ENCODE measurements at places on chromosomes 11 and 22.

GRCh38 chr22:38454353-38455075 lies 485 bp downstream of the KCNJ4 start:
- no peak for DNase-seq

- no peak for DNase-seq
Observed at GRCh38 chr11:3202759-3203158, 15.9 kb downstream of the MRGPRG start.

GRCh38 chr22:47172771-47173534 lies 410.5 kb downstream of the TBC1D22A start:
- no peak for DNase-seq

GRCh38 chr11:111402411-111402810 lies 23.3 kb upstream of the POU2AF1 start:
- no peak for DNase-seq

GRCh38 chr11:125951731-125952130 lies 5.9 kb downstream of the VSIG10L2 start:
- peak; percentile 49 for DNase-seq

DNA sequence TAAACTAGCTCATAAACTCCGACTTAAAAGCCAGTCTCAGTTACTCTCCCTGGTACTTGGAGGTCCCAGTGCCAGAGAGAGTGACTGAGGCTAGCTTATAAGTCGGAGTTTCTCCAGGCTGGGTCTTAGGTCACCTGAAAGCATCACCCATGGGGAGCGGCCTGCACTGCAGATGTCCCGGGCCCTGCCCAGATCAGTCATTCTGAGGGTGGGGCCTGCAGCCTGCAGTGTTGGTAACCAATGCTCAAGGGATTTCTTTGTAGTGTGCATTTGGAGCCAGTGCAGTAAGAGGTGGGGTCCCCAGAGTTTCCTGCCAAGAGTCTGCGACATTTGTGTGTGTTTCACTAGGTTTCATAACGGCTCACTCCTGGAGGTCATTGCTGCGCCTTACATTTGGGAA lies 14.8 kb downstream of the TAB1 start:
- DNase-seq = no peak

DNA sequence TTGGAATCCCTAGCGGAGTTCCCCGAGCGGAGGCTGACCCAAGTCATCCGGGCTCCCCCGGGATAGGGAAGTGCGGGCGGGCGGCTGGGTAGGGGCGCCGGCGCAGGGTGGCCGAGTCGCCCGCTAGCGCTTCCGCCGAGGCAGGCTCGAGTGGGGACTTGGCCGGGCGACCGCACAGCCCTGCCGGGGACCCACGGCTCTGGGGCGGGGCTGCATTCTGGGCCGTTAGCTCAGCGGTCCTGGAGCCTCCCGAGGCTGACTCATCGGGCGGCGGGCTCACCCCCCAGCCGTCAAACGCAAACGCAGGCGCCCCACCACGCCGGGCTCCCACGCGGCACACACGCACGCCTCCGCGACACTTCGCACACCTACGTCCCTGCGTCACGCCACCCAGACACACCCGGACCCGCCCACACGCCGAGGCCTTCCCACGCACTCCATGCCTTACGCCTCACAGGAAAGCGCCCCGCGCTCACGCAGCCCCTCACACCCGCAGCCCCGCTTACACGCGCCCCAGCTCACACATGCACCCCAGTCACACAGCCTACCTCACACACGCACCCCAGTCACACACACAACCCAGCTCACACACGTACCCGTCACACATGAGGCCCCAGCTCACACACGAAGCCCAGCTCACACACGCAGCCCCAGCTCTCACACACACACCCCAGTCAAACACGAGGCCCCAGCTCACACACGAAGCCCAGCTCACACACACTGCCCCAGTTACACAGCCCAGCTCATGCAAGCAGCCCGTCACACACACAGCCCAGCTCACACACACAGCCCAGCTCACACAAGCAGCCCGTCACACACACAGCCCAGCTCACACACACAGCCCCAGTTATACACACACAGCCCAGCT lies 1.2 kb downstream of the PHLDB1 start:
- peak; percentile 79 for DNase-seq

DNA sequence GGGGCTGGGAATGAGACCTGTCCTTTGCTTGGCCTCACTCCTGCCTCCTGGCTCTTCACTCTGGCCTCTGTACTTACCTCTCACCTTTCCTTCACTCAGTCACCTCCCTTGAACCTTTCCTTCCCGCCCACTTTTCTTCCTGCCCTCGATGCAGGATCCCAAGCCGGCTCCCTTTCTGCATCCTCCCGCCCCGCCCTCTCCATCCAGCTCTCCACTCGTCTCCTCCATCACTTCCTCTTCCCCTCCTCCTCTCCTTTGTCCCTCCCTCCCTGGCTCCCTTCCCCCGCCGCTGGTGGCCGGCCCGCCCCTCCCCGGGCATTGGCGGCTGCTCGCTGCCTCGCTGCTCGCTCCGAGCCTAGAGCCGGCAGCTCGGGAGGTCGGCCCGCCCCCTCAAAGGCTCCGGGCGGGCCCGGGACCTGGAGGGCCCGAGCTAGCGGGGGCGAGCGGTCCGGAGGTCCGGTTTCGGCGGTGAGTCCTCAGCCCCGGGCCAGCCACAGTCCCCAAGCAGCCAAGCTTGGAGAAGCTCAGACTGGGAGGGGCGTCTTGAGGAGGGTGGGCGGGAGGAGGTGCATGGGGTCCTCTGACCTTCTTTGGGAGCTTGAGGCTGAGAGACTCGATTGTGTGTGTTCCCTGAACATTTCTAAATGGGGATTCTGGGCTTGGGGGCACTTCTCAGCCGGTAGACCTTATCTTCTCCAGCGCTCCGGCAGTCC lies 13.8 kb downstream of the PHLDB1 start:
- peak; percentile 96 for DNase-seq

GRCh38 chr22:41544671-41545476 lies 604 bp upstream of the POLR3H start:
- DNase-seq = no peak

- DNase-seq = no peak
Observed at GRCh38 chr11:106086135-106086534, 8.7 kb downstream of the AASDHPPT start.

GRCh38 chr22:44047891-44048301 lies 23.8 kb downstream of the PARVB start:
- no peak for DNase-seq

DNA sequence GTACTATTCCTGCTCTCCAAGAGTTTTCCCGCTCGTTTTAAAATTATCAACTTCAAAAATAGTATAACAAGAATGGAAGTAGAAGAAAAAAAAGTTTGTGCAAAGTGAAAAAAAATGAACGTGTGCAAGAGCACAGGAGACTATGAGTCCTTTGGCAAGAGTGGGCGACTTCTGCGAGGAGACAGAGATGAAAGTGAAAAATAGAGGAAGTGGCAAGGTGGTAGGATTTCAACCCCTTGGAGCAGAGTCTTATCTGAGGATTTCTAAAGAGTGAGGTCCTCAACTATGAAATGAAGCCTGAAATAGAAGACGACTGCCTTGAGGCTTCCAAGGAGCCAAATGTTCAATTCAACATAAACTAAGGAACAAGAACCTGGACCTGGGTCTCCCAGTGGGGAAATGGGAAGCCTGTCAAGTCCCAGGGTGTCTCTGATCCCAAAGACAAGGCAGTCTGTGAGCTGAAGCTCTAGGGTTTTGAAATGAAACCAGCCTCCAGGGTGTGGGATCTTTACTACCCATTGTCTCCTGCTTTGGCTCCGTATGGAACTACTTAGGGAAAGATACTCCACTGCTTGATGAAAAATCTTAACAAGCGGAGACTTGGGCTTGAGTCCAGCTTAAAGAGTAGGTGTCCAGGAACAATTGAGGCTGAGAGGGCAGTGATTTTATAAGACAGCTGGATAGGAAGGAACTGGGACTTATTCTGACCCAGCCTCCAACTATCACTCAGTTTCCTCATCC lies 4.8 kb downstream of the P4HA3 start:
- DNase-seq = no peak

GRCh38 chr11:1844221-1845094 lies 5.7 kb downstream of the TNNI2 start:
- DNase-seq = no peak

- no peak for DNase-seq
Observed at GRCh38 chr11:28794405-28794804, 686.2 kb downstream of the METTL15 start.

- no peak for DNase-seq
Observed at GRCh38 chr11:120627327-120628163, 116.0 kb downstream of the GRIK4 start.

- no peak for DNase-seq
Observed at GRCh38 chr11:63445720-63446119, 45.2 kb downstream of the PLAAT5 start.

GRCh38 chr11:90434858-90435257 lies 212.0 kb upstream of the CHORDC1 start:
- no peak for DNase-seq

DNA sequence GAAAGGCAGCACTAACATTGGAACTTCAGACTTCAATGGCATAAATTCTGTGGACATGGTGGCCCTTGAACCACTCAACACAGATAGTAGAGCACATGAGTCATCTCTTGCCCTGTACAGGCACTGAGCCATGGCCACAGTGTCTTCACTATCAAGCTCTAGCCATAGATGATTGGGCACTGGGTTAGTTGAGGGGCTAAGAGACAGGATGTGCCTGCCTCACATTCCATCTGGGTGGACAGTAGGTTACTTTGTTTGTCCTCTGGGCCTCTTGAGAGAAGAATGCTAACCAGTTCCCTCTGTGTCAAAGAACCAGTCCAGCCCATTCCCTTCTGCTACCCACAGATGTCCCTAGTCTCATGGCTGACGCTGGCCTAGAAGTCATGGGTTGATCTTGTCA lies 39.8 kb downstream of the OR6Q1 start:
- no peak for DNase-seq

- peak; percentile 87 for DNase-seq
Observed at GRCh38 chr11:34174412-34175041, 69.1 kb downstream of the NAT10 start.

DNA sequence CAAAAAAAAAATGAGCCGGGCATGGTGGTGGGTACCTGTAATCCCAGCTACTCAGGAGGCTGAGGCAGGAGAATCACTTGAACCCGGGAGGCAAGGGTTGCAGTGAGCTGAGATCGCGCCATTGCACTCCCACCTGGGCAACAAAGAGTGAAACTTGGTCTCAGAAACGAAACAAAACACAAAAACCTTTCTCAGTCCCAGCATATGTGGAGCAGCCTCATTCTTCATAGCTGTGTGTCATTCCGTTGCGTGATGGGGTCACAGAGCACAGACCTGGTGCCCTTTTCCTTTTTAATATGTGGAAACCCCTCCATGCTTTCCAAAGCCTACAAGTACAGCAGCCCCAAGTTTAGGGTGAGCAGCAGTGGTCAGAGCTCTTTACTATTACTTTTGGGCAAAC lies 13.7 kb downstream of the PEX26 start:
- no peak for DNase-seq

DNA sequence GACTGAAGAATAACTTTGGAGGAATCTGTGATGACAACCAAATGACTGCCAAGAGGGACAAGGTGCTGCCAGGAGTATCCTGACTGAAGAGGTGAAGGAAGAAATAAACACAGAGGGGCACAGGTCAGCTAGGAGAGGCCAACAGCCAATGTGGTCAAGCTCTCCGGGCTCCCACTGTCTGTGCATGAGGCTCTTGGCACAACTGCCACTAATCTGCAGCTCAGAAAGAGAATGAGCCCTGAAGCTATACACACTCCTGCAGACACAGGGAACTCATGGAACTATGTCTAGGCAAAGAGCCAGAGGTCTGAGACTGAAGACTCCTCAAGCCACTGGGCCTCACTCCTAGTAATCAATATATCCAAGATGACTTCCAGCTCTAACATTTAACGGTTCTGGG lies 7.0 kb downstream of the THRSP start:
- DNase-seq = no peak

DNA sequence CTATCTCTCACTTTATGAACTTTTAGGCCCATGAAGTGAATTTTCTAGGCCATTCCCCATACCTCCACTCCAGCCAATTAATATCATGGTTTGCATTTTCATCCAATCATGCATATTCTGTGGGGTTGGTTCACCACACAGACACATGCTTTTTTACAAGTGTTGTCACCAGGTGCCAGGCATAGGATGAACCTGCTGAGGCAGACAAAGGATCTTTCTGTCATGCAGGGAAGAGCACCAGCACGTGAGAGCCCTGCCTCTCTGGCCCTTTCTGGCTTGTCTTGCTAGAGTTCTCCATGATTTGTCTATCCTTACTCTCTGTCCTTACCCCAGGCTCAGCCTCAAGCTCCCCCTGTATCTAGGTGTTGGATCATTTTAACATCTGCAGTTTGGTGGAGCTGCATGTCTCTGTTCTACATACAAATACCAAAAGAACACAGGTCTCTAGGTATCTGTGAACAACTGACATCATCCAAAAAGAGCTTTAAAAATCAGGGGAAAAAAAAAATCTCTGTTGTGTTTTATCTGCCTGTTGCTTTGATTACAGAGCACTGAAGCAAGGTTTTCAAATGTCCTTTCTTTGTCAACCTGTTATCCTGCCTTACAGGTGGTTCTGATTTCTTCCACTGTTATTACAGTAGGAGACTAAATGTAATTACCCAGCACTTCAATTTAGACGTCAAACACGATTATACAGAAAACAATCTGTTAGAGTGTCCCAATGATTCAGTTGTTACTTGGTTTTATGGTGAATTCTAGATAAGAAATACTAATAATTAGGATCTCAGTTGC lies 58.4 kb upstream of the GRAMD1B start:
- DNase-seq = no peak

- DNase-seq = no peak
Observed at GRCh38 chr22:36912694-36913426, 568 bp upstream of the CSF2RB start.

DNA sequence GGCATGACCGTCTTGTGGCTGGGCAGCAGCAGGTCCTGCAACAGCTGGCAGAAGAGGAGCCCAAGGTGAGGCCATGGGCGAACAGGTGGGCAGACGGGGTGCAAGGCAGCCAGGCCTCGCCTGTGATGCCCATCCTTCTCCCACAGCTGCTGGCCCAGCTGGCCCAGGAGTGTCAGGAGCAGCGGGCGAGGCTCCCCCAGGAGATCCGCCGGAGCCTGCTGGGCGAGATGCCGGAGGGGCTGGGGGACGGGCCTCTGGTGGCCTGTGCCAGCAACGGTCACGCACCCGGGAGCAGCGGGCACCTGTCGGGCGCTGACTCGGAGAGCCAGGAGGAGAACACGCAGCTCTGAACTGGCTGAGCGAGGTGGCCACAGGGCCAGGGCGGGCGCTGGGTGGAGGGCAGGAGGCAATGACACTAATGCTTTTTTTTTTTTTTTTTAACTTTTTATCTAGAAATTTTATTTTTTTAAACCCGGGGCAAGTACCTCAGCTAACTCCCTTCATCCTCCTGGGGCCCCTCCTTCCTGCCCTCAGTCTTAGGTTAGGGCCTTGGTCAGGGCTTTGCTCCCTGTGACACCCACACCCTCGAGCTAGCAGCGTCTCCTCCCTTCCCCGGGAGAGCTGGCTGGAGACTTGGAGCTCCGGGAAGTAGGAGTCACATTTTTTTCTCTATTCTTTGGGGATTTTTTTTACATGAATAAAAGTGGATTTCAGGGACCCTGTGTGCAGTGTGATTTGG lies 16.0 kb downstream of the PLCB3 start:
- no peak for DNase-seq

GRCh38 chr22:31768422-31769059 lies 14.7 kb downstream of the DEPDC5 start:
- DNase-seq = no peak

GRCh38 chr11:122159173-122159721 lies 43.2 kb upstream of the BLID start:
- DNase-seq = peak; percentile 82

Measured in right hindlimb (tissue), 1 donor.